ENCODE measurements at places on chromosomes 2 and 18.

GRCh38 chr2:133365117-133365516, 203.1 kb downstream of the NCKAP5 start:
- DNase-seq, result no peak

DNA sequence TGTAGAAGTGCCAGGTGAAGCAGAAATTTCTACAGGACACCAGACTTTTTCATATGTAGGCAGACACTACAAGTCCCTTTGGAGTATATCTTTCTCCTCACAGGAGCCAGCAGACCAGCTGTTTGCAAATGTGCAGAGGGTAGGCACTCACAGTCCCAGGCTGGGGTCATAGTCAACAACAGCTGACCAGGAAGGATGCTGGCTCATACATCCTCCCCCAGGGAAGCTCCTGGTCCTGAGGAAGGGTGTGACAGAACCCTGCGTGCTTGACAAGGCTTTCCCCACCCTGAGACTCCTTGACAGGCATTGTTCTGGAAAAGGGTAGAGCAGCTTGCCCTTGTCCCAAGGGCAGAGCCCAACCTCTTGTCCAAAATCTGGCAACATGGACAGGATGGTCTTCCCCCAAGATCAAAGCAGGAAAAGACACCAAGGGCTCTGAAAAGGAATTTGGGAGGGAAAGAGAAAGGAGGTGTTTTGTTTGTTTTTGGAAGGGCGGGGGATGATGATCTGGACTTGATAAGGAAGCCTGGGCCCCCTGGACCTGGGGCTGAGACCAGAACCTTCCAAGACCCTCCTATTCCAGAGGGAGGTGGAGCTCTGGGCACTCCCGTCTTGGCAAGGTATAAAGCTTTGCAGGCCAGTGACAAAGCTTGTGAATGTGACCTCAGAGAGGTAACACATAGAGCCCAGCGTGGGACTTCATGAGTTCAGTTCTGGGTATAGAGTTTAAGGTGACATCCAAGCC, 87.1 kb downstream of the GFPT1 start:
- no peak for DNase-seq

DNA sequence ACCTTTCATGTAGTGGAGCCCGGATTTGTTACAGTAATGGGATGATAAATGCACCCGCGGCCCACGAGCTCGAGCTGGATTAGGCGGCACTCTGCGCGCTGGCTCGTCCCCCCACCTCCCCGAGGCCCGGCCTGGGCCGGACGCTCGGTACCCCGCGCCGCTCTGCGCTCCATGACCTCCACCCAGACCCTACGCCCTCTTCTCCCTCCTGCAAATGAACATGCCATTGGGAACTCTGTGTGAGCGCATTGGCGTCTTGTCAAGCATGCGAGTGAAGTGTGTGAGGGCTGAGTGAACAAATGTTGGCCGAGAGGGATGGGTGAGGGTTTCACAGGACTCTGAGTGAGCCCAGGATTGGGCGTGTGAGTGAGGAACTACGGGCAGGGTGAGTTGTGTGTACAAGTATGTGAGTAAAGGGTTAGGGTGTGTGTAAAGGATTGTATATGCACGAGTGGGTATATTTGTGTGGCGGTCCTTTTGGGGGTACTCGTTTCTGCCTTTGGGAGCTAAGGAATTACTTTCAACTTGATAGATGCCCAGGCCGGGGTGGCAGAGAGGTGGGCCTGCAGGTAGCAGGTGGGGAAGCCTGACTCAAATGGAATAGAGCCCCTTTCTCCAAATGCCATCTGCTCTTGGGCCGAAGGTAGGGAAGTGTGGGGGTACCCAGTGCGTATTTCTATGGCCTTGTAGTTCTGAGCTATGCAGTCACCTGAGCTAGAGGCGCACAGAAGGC, 2.9 kb upstream of the EN1 start:
- DNase-seq, result no peak

- no peak for DNase-seq
These were observed 598.4 kb downstream of the FBXO15 start for GRCh38 chr18:73549236-73549635.

- DNase-seq, result no peak
These were observed 601.7 kb upstream of the VRK2 start for GRCh38 chr2:57444752-57445430.
